Activated CD8-positive, alpha-beta memory T cell treated with anti-CD3 and anti-CD28 coated beads for 36 hours (primary cell): ENCODE measurements at places on chromosomes 2 and 18. TPM values are rescaled to one million over a fixed set of nuclear protein-coding genes. Genes with fewer than 3 reads are reported as not detected.

Gene SKOR2
- not detected for total RNA-seq

Gene FHOD3
- not detected for total RNA-seq

Gene REEP1
- total RNA-seq = 0.23 TPM

Gene KCTD18
- 13.3 TPM for total RNA-seq

Gene ANKRD30B
- not detected for total RNA-seq

Gene LMAN2L
- total RNA-seq = 7.4 TPM

Gene RGPD4
- total RNA-seq = 0.67 TPM

Gene GPR148
- total RNA-seq = not detected

Gene DCAF17
- total RNA-seq = 23.5 TPM

Gene SCYGR8
- total RNA-seq = not detected

Gene ABCG5
- not detected for total RNA-seq

Gene MROH2A
- total RNA-seq = not detected

Gene MAP3K19
- not detected for total RNA-seq

Gene MYOM1
- 0.91 TPM for total RNA-seq

Gene CD8B2
- total RNA-seq = 3.2 TPM

Gene COLEC11
- total RNA-seq = 0.38 TPM

Gene BIRC6
- total RNA-seq = 71.2 TPM

Gene CFAP65
- total RNA-seq = not detected

Gene DNAH6
- 0.13 TPM for total RNA-seq

Gene RAB17
- not detected for total RNA-seq

Gene CRACDL
- 0.15 TPM for total RNA-seq

Gene ALKAL2
- not detected for total RNA-seq

Gene REG3G
- total RNA-seq = not detected

Gene RTP5
- total RNA-seq = 0.25 TPM

Gene KCNK3
- not detected for total RNA-seq

Gene HOXD3
- not detected for total RNA-seq

Gene THUMPD2
- 18.0 TPM for total RNA-seq

Gene DNAJC5G
- total RNA-seq = not detected

Gene TEKT4
- total RNA-seq = not detected

Gene CCDC138
- total RNA-seq = 16.0 TPM

Gene ACSL3
- 53.4 TPM for total RNA-seq

Gene TMEM178A
- total RNA-seq = not detected

Gene LYPD1
- not detected for total RNA-seq

Gene KANSL3
- total RNA-seq = 47.0 TPM

Gene TAF4B
- 19.1 TPM for total RNA-seq

Gene CABYR
- 1.2 TPM for total RNA-seq

Gene MBOAT2
- 3.5 TPM for total RNA-seq

Gene KYNU
- total RNA-seq = not detected

Gene NOL4
- total RNA-seq = not detected

Gene IL36RN
- total RNA-seq = not detected

Gene SRD5A2
- 0.04 TPM for total RNA-seq

Gene CPO
- total RNA-seq = not detected

Gene SP140L
- total RNA-seq = 26.7 TPM

Gene DYSF
- total RNA-seq = 5.8 TPM

Gene HOXD13
- not detected for total RNA-seq

Gene CCDC74A
- 5.2 TPM for total RNA-seq

Gene UGT1A10
- not detected for total RNA-seq
